ENCODE measurements at places on chromosomes 16 and 17. TPM values are rescaled to one million over a fixed set of nuclear protein-coding genes. Genes with fewer than 3 reads are reported as not detected.

DNA sequence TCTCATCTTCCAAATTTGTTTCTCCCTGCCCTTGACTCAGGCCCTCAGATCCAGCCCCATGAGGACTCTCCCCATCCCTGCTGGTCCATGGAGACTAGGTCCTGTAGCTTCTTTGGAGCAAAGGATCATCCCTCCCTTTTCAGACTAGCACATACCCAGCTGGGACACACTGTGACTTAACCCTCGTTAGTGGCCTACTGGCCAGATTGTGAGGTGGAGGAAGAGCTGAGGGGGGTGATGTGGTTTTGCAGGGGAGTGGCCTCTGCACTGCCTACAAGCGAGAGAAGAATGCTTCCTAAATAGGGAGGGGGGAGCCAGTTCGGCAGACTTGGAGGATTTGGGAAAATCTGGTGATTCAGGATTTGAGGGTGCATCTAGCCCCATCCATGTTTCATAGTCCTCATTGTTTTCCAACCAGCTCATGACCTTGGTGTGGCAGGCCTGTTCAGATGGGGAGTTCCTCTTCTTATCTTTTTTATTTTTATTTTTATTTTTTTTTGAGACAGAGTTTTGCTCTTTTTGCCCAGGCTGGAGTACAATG, 47.8 kb upstream of the SLC47A1 start:
- DNase-seq: no peak

- no peak for DNase-seq
These were observed 21.1 kb downstream of the NGFR start for GRCh38 chr17:49516180-49516579.

Gene SLC38A10
- total RNA-seq: 94.4 TPM

Gene UBN1
- total RNA-seq: 33.2 TPM

Gene NETO2
- total RNA-seq: 5.3 TPM

Gene TM4SF5
- not detected for total RNA-seq

Gene TMEM114
- not detected for total RNA-seq

DNA sequence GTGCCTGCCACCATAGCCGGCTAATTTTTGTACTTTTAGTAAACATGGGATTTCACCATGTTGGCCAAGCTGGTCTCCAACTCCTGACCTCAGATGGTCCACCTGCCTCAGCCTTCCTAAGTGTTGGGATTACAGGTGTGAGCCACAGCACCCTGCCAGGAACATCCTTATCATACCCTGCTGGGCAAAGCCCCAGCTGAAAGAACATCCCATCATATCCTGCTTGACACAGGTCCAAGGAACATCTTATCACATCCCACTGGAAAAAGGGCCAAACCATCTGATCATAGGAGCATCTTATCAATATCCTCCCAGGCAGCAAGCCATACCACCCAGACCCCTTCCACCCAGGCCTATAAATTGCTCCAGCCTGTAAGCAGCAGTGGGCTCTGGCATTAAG, 1109.2 kb upstream of the CDH8 start:
- DNase-seq: no peak

GRCh38 chr17:82871056-82871775, 31.4 kb upstream of the ZNF750 start:
- no peak for DNase-seq

DNA sequence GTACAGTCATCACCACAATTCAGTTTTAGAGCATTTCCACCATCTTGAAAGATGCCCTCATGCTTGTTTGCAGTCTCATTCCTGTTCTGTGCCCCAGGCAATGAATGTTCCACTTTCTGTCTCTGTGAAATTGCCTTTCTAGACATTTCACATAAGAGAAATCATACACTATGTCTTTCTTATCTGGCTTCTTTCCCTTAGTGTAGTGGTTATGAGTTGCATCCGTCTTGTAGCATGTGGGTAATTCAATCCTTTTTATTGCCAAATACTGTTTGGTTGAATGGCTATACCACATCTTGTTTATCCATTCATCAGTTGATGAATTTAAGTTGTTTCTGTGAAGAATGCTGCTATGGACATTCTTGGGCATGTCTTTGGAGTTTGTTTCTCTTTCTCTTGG, 132.5 kb upstream of the PLCG2 start:
- no peak for DNase-seq

GRCh38 chr17:57861000-57861789, 11.4 kb upstream of the MRPS23 start:
- peak; percentile 80 for DNase-seq

Gene DOC2B
- total RNA-seq: 23.5 TPM

Gene ABCA8
- total RNA-seq: 32.4 TPM

- DNase-seq: peak; percentile 85
These were observed 43.6 kb upstream of the HAPSTR1 start for GRCh38 chr16:9047689-9048301.
